ENCODE measurements at places on chromosomes 5 and 9. TPM values are rescaled to one million over a fixed set of nuclear protein-coding genes. Genes with fewer than 3 reads are reported as not detected.

TMEM232 gene
- 0.64 TPM for total RNA-seq

- no peak overlapping the region for H3K27ac ChIP-seq
- H3K4me3 ChIP-seq: no peak overlapping the region
- no peaks in the 10 kb centered on the region for H3K4me1 ChIP-seq
- DNase-seq: no peak
Measured at GRCh38 chr5:13664377-13664776, 280.1 kb downstream of the DNAH5 start.

GRCh38 chr5:178785999-178786398, 55.5 kb upstream of the ZNF354A start:
- H3K4me3 ChIP-seq: no peak overlapping the region
- DNase-seq: no peak
- no peaks in the 10 kb centered on the region for H3K36me3 ChIP-seq
- no peak overlapping the region for H3K27ac ChIP-seq
- H3K4me1 ChIP-seq: no peaks in the 10 kb centered on the region

TSLP gene
- total RNA-seq: 0.19 TPM

DNA sequence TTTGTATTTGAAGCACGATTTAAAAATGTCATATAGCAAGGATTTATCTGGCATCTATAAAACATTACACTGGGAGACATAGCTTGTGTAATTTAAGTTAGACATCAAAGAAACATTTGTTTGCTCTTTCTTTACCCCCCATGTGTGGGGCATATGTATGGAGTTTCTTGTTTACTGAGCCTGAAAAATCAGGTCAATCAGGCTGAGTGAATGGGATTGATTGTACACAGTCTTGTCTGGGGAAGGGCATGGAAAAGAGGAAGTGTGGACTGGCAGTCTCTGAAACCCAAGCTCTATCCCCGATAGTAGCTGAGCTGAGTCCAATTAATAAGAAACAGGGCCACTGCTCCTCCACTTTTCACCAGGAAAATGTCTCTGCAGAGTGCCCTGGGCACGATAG, 49.4 kb downstream of the SLC46A2 start:
- no peak overlapping the region for H3K4me3 ChIP-seq
- H3K27me3 ChIP-seq: no peaks in the 10 kb centered on the region
- peaks cover 11% of the 10 kb centered on the region for H3K4me1 ChIP-seq
- no peak overlapping the region for H3K27ac ChIP-seq
- H3K36me3 ChIP-seq: peaks cover 11% of the 10 kb centered on the region
- DNase-seq: no peak

DNA sequence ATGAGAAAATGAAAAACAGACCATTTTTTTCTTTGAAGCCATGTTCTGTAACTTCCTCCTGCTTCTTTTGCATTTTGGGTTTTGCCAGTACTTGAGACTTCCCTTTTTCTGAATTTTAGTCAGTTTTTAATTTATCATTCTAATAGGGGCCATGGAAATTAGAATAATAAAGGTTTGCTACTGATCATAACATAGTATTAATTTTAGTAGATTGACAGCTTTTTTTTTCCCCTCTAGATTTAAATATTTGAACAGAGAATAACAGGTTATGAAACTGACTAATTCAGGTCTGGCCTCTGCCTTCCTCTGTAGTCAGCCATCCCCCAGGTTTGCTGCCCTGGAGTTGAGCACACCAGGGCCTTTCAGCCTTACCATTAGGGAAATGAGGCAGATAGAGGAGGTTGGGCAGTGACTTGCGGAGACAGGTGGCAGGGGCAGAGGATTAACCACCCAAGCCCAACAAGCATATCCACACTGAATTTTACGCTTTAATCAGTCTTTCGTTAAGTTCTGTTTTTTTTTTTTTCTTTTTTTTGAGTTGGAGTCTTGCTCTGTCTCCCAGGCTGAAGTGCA, 80.1 kb upstream of the TNFAIP8 start:
- DNase-seq: no peak
- peaks cover 97% of the 10 kb centered on the region for H3K4me1 ChIP-seq
- H3K4me3 ChIP-seq: peak overlapping the region; percentile 45

FOXD4 gene
- total RNA-seq: 0.71 TPM

DNA sequence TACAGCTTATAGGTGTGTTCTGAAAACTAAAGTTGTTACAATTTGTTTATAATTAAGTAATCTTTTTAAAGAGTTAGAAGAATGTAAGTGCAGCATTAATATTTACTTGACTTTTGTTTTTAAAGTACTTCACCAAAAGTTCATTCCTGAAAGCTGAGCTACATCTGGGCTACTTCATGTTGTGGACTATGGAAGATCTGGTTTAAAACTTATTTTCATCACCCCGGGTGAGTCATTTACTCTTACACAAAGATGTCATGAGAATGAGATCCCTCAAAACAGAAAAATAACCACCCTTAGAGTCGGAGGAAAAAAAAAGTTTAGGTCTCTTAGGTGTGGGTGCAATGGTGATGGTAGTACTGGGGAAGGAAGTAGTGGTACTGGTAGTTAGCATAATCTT, 5.1 kb downstream of the POU5F2 start:
- no peaks in the 10 kb centered on the region for H3K4me1 ChIP-seq
- no peak overlapping the region for H3K4me3 ChIP-seq
- H3K27ac ChIP-seq: no peak overlapping the region

TCERG1 gene
- 85.2 TPM for total RNA-seq

GRCh38 chr5:57937025-57937424, 454.4 kb upstream of the ACTBL2 start:
- no peaks in the 10 kb centered on the region for H3K4me1 ChIP-seq
- no peak for DNase-seq
- no peak overlapping the region for H3K27ac ChIP-seq
- no peak overlapping the region for H3K4me3 ChIP-seq

GRCh38 chr9:91810286-91810905, 139.6 kb downstream of the ROR2 start:
- no peaks in the 10 kb centered on the region for H3K27me3 ChIP-seq
- H3K27ac ChIP-seq: no peak overlapping the region
- H3K4me3 ChIP-seq: no peak overlapping the region
- H3K36me3 ChIP-seq: no peaks in the 10 kb centered on the region

BRIX1 gene
- total RNA-seq: 33.3 TPM

- DNase-seq: no peak
- no peak overlapping the region for H3K27ac ChIP-seq
- H3K27me3 ChIP-seq: peaks cover 8% of the 10 kb centered on the region
- no peaks in the 10 kb centered on the region for H3K4me1 ChIP-seq
Measured at GRCh38 chr9:96604004-96604319, 15.7 kb downstream of the CDC14B start.

- no peak overlapping the region for H3K4me3 ChIP-seq
- no peak overlapping the region for H3K27ac ChIP-seq
- no peaks in the 10 kb centered on the region for H3K36me3 ChIP-seq
- peak; percentile 52 for DNase-seq
- H3K4me1 ChIP-seq: no peaks in the 10 kb centered on the region
Measured at GRCh38 chr9:21110708-21111576, 30.7 kb downstream of the IFNW1 start.

- DNase-seq: no peak
- H3K27me3 ChIP-seq: peaks cover 22% of the 10 kb centered on the region
- no peak overlapping the region for H3K27ac ChIP-seq
- H3K36me3 ChIP-seq: no peaks in the 10 kb centered on the region
- H3K4me3 ChIP-seq: no peak overlapping the region
Measured at GRCh38 chr5:68484307-68485068, 268.9 kb downstream of the PIK3R1 start.

SPATA31A1 gene
- not detected for total RNA-seq

FOXI1 gene
- not detected for total RNA-seq

- no peaks in the 10 kb centered on the region for H3K4me1 ChIP-seq
- peaks cover 2% of the 10 kb centered on the region for H3K36me3 ChIP-seq
- H3K27ac ChIP-seq: no peak overlapping the region
- no peak overlapping the region for H3K4me3 ChIP-seq
Measured at GRCh38 chr5:171660434-171660833, 125.2 kb upstream of the SMIM23 start.

IL11RA gene
- total RNA-seq: 66.3 TPM

EQTN gene
- total RNA-seq: not detected

ANKRD31 gene
- total RNA-seq: 0.17 TPM

- H3K36me3 ChIP-seq: no peaks in the 10 kb centered on the region
- H3K4me3 ChIP-seq: no peak overlapping the region
- H3K27me3 ChIP-seq: no peaks in the 10 kb centered on the region
- H3K27ac ChIP-seq: no peak overlapping the region
Measured at GRCh38 chr5:149809931-149810691, 80.0 kb downstream of the PPARGC1B start.

DNA sequence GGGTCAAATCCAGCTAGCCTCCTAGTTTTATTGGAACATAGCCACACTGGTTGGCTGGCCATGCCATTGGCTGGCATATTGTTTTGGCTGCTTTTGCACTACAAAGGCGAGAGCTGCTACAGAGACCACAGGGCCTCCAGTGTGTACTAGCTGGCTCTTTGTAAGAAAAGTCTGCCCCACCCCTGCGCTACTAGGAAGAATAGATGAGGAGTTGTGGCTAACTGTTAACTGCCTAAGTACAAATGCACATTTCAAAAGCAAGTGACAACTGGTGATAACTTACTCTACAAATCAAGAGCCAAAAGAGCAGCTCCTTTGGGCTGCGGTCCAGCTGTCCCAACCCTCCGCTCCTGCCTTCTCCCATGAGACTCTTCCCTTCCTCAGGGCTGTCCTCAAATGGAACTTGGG, 63.9 kb downstream of the SERINC5 start:
- H3K4me1 ChIP-seq: peaks cover 86% of the 10 kb centered on the region
- H3K27ac ChIP-seq: peak overlapping the region; percentile 94
- peak overlapping the region; percentile 63 for H3K4me3 ChIP-seq
- peak; percentile 63 for DNase-seq
- H3K36me3 ChIP-seq: peaks cover 60% of the 10 kb centered on the region

SNX18 gene
- 19.0 TPM for total RNA-seq

PCDHB6 gene
- total RNA-seq: not detected

SOX30 gene
- total RNA-seq: not detected

ESM1 gene
- not detected for total RNA-seq

KCNN2 gene
- total RNA-seq: not detected

DNA sequence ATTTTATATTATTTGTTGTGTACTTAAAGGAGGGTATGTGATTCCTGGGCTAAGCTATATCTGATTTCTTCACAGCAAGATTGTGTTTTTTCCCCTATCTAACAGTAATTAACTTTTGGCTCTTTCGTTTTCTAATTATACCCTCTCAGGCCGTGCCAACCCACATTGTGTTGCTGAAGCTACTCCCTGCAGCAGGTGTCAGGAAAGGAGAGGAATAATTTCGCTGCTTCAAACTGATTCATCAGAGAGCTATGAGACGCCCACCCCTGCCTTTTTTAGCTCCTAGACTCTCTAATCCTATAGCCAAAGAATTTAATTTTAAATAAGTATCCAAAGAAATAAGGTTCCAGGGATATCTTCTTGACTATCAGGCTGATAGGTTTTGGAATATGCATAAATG, 3.8 kb downstream of the CAVIN4 start:
- no peaks in the 10 kb centered on the region for H3K4me1 ChIP-seq
- H3K4me3 ChIP-seq: no peak overlapping the region
- H3K27ac ChIP-seq: no peak overlapping the region
- peaks cover 2% of the 10 kb centered on the region for H3K27me3 ChIP-seq

GRXCR2 gene
- total RNA-seq: not detected

DNA sequence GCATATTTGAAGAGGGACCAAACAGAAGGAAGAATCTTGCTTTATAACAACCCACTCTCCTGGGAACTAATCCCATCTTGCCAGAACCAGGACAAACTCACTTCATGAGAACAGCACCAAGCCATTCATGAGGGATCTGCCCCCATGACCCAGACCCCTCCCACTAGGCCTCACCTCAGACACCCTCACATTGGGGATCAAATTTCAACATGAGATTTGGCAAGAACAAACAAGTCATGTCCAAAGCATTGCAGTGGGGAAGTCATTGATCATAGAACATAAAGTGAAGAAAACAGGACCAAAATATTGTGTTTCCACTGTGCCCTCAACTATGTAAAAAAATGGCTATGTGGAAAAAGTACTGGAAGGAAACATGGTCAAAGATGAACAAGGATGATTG, 43.9 kb downstream of the MAP1B start:
- no peak for DNase-seq
- H3K4me1 ChIP-seq: no peaks in the 10 kb centered on the region
- no peak overlapping the region for H3K4me3 ChIP-seq
- H3K27me3 ChIP-seq: peaks cover 11% of the 10 kb centered on the region
- H3K36me3 ChIP-seq: no peaks in the 10 kb centered on the region
- no peak overlapping the region for H3K27ac ChIP-seq

SPINK6 gene
- not detected for total RNA-seq

GRCh38 chr9:112705768-112706427, 12.0 kb downstream of the INIP start:
- H3K4me3 ChIP-seq: no peak overlapping the region
- DNase-seq: no peak
- H3K36me3 ChIP-seq: peaks cover 27% of the 10 kb centered on the region
- peaks cover 15% of the 10 kb centered on the region for H3K4me1 ChIP-seq
- no peak overlapping the region for H3K27ac ChIP-seq

OR1K1 gene
- not detected for total RNA-seq

LCP2 gene
- 309 TPM for total RNA-seq

SLIT3 gene
- 0.15 TPM for total RNA-seq

RETREG1 gene
- 48.4 TPM for total RNA-seq

- peaks cover 6% of the 10 kb centered on the region for H3K4me1 ChIP-seq
- no peaks in the 10 kb centered on the region for H3K27me3 ChIP-seq
- H3K36me3 ChIP-seq: no peaks in the 10 kb centered on the region
- H3K4me3 ChIP-seq: no peak overlapping the region
- H3K27ac ChIP-seq: no peak overlapping the region
Measured at GRCh38 chr5:59559847-59560246, 333.7 kb downstream of the PDE4D start.

CCDC171 gene
- total RNA-seq: 1.2 TPM

DNA sequence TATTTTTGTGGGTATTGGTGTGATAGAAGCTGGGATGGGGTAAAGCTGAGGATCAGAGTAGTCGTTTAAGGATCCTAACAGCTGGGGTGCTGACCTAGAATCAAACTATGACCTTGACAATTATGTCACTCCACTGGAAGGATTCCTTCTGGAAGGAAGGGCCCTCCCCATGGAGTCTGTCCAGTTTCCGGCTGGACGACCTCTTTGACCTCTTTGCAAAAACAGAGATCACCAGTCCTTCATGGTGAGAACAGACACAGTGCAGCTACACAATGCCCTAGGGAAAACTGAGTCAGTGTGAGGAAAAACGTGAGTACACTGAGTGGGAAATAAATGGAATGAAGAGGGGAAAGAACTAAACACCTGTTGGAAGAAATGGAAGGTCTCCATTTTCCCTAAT, 445.6 kb downstream of the MAT2B start:
- no peak for DNase-seq
- H3K36me3 ChIP-seq: no peaks in the 10 kb centered on the region
- H3K4me1 ChIP-seq: no peaks in the 10 kb centered on the region

CD274 gene
- 10.5 TPM for total RNA-seq

GRCh38 chr5:157252711-157253465, 13.0 kb upstream of the CYFIP2 start:
- peaks cover 93% of the 10 kb centered on the region for H3K36me3 ChIP-seq
- H3K27me3 ChIP-seq: no peaks in the 10 kb centered on the region
- peak; percentile 89 for DNase-seq
- H3K4me3 ChIP-seq: peak overlapping the region; percentile 50
- H3K27ac ChIP-seq: peak overlapping the region; percentile 94
- peaks cover 97% of the 10 kb centered on the region for H3K4me1 ChIP-seq

Data from activated CD4-positive, alpha-beta T cell treated with anti-CD3 and anti-CD28 coated beads, Interleukin-2, amount 10 ng/mL, durations not matched to agents 7 days and 5 days (primary cell).